ENCODE measurements at places on chromosomes 13 and 19. TPM values are rescaled to one million over a fixed set of nuclear protein-coding genes. Genes with fewer than 3 reads are reported as not detected.

DNA sequence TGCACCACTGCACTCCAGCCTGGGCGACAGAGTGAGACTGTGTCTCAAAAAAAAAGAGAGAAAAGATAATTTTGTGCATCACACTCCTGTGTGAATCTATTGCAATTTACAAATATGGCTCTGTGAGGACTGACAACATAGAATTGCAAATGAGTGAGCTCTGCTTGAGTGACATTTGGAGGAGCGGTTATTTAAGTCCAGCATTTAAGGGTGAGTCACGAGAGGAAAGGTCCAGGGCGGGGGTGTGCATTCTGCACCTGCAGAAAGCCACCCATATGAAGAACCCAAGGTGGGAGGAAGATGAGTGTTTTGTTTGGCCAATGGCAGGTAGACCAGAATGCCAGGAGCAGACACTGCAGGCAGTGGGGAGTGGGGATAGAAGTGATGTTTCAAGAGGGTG is 58.5 kb downstream of the DGKH start:
- no peak overlapping the region for H3K4me3 ChIP-seq
- H3K36me3 ChIP-seq: no peaks in the 10 kb centered on the region
- H3K4me1 ChIP-seq: no peaks in the 10 kb centered on the region
- no peak for DNase-seq
- H3K27ac ChIP-seq: no peak overlapping the region

DNA sequence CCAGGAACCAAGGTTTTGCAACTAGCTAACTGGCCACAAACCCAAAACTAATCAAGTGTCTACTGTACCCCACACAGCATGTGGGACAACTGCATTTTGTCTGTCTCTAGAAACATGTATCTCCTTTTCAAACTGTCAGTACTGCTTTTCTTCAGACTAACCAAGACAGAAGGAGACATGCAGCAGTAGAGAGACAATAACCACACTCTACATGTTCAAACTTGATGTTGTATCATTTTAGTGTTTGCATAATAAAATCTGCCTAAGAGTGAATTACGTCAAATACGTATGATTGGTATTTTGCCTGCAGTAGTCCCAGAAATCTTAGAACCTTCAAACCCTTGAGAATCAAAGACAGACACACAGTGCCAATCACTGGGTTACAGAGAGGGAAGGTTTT is 22.0 kb upstream of the FREM2 start:
- peaks cover 2% of the 10 kb centered on the region for H3K27me3 ChIP-seq
- no peak overlapping the region for H3K4me3 ChIP-seq
- no peak overlapping the region for H3K27ac ChIP-seq
- H3K4me1 ChIP-seq: peaks cover 2% of the 10 kb centered on the region

SIGLEC14 gene
- not detected for total RNA-seq

DNA sequence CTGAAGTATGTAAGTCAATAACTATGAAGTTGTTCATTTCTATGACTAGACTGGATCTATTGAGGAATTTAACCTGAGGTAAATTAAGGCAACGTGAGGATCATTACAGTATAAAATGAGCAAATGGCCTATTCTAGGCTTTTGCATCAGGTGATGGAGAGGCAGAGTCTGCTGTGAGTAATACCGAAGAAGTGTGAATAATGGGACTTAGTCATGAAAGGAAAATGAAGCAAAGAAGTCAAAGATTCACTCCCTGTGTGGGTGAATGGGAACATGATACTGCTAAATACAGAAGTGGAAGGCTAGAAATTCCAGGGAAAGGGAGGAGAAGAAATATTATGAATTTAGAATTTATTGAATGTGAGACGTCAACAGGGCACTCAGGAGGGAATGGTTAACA is 774.1 kb downstream of the LIG4 start:
- no peaks in the 10 kb centered on the region for H3K36me3 ChIP-seq
- H3K27me3 ChIP-seq: no peaks in the 10 kb centered on the region
- no peak for DNase-seq
- H3K4me3 ChIP-seq: no peak overlapping the region

DNA sequence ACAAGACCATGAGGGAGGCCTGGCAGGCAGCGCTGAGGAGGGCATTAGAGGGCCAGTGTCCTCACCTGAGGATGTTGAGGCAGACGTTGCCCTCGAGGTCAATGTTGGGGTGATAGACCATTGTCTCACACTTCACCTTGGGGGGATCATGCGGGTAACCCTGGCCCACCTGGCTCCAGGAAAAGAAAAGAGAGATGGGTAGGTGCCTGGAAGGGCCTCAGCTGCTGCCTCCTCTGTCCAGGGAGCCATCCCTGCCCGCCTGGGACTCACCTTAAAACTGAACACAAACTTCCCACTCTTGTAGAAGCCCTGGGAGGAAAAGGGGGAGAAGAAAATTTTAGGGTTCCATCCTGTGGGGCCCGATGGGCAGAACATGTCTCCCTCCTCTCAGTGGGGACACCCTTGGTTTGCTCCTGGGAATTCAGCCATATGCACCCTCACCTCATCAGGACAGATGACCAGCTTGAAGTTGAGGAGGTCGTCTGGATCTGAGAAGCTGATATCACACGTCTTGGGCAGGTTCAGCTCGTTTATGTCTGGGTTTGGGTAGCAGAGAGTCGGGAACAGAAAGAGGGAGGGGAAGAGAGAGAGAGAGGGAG is 1.7 kb downstream of the UBE2M start:
- DNase-seq: no peak
- peak overlapping the region; percentile 64 for H3K27ac ChIP-seq
- peak overlapping the region; percentile 96 for H3K4me3 ChIP-seq
- peaks cover 19% of the 10 kb centered on the region for H3K27me3 ChIP-seq

PRR22 gene
- total RNA-seq: 3.1 TPM

Data from glutamatergic neuron (in vitro differentiated cells).